NCI-H1105 treated with DMSO at 0.1 percent for 48 hours (cell line): ENCODE measurements at places on chromosomes 1 and 21.

DNA sequence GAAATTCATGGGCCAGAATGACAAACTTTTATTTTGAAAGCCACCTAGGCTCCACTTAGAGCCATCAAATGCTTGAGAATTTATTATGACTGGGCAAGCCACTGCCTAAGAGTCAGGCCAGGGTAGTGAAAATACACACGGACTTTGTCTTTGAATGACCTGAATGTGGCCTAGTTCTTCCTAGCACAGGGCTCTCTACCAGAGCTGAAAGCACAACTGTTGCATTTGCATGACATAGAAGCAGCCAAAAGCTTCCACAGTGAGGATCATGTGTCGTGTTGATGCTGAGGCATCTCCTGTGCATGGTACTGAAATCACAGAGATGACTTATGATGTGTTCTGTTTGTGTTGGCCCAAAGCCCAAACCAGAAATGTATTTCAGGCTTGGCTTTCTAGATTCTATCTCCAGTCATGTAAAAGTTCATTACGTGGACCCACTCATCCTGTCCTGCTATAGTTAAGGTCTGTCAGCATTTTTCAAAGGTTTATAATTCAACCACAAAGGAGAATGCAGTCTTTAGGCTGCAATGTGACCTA lies 164.0 kb upstream of the UBE2U start:
- peak; percentile 2 for DNase-seq

DNA sequence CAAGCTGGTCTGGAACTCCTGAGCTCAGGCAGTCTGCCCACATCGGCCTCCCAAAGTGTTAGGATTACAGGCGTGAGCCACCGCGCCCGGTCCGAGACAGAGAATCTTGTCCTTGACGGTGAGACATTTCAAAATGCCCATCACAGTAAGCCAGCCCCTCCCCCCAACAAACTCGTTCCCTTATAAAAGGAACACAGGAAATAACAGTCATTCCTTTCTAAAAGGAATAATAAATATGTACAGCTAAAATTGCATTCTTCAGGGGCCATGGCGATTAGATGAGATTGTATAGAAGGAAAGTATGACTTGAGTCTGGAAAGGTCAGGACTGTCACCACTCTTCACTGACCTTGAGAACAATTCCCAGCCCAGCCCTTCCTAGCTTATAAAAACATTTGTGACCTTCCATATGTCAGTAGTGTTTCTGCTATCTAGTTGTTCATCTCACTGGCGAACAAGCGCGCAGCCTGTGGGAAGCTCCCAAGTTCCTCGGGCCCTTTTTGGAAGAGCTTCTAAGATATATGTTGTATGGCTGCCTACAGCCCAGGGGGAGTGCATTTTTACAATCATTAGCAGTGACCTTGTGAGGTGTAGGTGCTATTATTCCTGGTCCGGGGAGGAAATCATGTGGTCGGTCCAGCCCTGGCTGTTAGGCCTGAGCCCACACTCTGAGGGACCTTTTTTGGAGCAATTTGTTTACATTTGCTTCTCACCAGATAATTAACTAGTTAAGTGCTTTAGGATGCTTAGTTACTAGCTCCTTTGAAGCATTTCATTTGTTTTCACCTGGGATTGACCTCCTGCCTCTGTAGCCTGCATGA lies 8.7 kb downstream of the SZRD1 start:
- DNase-seq, result no peak

GRCh38 chr1:2830761-2831425 lies 29.4 kb upstream of the TTC34 start:
- no peak for DNase-seq

- DNase-seq, result no peak
These were observed 30.3 kb downstream of the GLIS1 start for GRCh38 chr1:53708687-53709086.

DNA sequence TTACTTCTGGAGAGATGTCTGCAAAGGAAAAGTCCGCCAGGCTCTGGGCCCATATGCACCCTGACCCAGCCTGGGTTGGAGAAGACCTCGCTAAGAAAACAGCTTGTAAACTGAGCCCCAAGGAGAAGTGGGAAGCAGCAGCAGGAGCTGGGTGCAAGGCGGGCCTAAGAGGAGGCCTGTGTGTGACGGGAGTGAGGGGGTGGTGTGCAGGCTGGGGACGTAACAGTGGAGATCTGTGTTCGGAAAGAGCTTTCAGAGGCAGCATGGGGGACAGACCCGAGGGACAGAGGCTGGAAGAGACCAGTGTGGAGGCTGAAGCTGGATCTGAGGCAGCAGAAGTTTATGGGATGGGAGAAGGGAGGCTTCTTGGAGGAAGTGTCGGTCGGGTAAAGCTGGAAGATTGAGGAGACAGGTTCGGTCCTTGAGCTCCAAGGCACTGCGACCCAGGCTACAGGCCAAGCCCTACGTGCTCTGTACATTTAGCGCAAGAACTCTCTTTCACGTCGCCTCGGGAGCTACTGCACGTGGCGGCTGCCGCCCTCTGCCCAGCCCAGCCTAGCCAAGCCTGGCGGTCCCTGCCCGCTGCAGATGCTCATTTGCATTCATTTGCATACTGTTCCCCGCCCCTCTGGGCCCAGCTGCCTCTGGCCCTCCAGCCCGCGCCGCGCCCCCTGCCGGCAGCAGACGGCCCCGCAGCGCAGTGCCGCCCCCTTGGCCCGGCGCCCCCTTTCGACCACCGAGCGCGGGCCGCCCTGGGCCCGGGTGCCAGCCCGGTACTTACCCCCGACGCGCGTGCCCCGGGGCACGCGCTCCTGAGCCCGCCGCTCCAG lies 6.3 kb downstream of the HPCA start:
- DNase-seq, result peak; percentile 67

- no peak for DNase-seq
These were observed 65.5 kb downstream of the PRRX1 start for GRCh38 chr1:170729225-170730002.
